ENCODE measurements at places on chromosomes 1 and 21.

DNA sequence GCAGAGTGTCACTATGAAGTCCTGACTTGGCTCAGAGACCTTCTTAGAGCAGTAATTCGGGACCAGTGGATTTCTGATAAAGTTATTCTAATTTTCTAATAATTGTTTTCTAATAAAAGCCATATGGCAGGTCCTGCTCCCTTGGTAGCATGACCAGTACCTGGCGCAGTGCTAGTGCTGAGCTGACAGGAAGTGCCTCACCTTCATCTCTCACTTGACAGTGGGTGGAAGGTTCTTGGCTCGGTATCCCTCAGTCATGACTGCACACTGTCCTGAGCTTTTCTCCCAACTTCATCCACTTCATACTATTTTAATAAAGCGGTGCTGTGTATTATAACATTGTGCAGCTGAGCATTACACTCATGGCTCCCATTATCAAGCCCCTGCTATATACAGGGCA is 14.1 kb downstream of the VANGL1 start:
- DNase-seq = no peak

GRCh38 chr1:67700220-67700619 is 15.2 kb downstream of the GADD45A start:
- no peak for DNase-seq

GRCh38 chr1:176541663-176542062 is 78.7 kb downstream of the PAPPA2 start:
- no peak for DNase-seq

DNA sequence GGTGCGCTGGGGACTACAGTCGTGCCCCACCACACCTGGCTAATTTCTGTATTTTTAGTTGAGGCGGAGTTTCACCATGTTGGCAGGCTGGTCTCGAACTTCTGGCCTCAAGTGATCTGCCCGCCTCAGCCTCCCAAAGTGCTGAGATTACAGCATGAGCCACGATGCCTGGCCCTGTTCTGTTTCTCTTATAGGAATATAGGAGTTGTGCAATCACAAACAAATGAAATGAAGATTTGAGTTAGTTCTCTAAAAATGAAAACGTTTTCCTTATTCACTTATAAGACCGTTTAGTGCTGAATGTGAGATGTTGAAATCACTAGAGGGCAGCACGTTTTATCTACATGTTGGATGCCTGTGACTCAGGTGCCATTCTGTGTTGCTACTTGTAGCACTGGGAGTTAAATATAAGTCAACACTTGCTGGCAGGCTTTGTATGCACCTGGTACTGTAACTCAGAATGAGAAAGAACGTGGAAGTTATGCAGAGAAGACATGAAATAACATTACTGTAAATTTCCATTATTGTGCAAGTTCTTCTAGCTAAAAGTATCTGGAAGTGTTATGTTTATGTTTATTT is 45.8 kb downstream of the MIGA1 start:
- DNase-seq = peak; percentile 56

- no peak for DNase-seq
Observed at GRCh38 chr21:37449302-37449937, 82.8 kb downstream of the DYRK1A start.

DNA sequence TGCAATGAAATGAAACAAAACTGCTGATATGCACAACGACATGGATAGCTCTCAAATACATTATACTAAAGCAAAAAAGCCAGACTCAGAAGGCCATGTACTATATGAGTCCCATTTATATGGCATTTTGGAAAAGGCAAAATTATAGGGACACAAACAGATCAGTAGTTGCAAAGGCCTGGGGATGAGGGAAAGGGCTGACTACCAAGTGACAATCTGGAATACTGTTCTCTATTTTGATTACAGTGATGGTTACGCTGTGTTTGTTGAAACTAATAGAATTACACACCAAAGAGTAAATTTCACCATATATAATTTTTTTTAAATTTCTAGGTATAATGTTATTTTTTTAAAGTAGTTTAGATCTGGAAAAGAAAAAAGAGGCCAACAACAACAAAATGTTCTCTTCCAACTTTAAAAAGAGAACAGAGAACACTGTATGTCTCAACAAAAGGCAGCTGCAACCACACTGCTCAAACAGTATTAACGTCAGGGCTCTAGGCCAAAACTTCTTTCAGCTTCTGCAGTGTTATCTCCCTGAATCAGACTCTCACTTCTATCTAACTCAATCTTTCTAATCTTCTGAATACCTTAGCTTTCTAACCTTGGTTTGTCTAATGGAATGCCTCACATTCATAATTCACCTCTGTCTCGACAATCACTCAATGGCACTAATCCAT is 75.8 kb downstream of the FOXJ3 start:
- no peak for DNase-seq

GRCh38 chr21:41894922-41895557 is 15.9 kb upstream of the PRDM15 start:
- DNase-seq = peak; percentile 56

DNA sequence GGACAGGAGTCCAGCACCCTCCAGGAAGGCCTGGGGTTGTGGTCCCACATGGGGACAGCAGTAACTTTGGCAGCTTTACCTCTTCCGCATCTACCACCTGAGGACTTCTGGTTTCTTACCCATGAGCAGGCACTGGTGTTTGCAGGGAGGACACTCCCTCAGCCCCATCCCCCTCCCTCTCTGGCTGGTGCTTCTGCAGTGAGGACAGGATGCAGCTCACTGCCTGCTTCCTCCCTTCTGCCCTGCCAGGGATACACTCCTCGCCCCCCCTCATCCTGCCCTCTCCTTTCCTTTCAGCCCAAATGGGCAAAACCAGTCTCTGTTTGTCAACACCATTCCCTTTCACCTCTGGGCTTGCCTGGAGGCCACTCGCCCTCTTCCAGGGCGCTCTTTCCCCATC is 62.4 kb downstream of the KIRREL1 start:
- DNase-seq = no peak

DNA sequence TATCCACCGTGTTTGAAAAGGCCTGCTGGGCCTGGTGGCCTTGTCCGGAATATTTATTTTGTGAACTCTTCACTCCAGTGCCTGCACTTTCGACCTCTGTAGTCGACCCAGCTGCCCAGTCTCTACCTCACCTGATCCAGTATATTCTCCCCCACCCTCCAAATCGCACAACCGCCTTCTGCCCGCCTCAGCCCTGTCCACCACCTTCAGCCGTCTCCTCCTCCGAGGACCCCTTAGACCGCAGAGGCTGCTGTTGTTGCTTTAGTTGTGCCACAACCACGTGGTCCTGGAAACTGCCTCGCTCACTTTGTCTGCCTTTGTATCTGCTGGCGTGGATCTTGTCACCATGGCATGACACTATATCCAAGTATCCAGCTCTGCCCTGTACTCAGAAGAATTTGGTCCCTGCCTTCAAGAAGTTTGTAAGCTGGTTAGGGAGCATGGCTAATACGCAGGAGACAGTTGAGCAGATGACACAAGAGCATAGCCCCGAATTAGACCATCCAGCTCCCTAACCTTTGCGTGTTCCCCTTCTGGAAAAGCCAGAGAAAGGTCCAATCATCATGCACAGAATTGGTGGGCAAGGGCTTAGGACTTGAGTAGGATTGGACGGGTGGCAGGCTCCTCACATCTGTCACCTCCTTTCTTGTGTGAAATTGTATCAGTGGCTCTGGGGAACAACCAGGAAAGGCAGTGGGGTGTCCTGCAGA is 1.5 kb downstream of the PHGDH start:
- DNase-seq = no peak
